ENCODE measurements at places on chromosomes 12 and 14. TPM values are rescaled to one million over a fixed set of nuclear protein-coding genes. Genes with fewer than 3 reads are reported as not detected.

DNA sequence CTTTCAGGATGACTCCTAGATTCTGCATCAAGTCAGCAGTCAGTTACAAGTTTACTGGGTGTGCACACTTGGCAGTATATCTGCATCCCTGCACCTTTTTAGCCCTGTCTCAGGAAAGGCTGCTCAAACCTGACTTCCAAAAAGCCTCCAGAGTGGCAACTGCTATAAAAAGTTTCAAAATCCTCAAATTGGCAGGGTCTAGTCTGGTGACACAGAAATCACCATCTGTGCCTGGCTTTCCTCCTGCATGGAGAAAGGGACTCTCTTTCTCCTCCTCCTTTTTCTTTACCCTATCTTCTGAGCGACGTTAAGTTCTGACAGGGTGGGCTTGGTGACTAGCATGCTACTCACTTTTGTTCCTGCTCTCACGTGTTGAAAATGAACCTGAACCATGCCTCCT is 679.5 kb downstream of the C12orf50 start:
- DNase-seq = no peak
- H3K27ac ChIP-seq = no peak overlapping the region
- no peak overlapping the region for H3K4me3 ChIP-seq
- no peaks in the 10 kb centered on the region for H3K4me1 ChIP-seq

- H3K36me3 ChIP-seq = no peaks in the 10 kb centered on the region
- H3K4me1 ChIP-seq = no peaks in the 10 kb centered on the region
- no peak overlapping the region for H3K4me3 ChIP-seq
- H3K27me3 ChIP-seq = peaks cover 9% of the 10 kb centered on the region
Measured at GRCh38 chr14:100950024-100950423, 46.5 kb upstream of the RTL1 start.

GRCh38 chr14:69087061-69087461 is 65.9 kb downstream of the DCAF5 start:
- no peak for DNase-seq
- H3K4me1 ChIP-seq = peaks cover 9% of the 10 kb centered on the region
- H3K4me3 ChIP-seq = no peak overlapping the region
- no peaks in the 10 kb centered on the region for H3K27me3 ChIP-seq
- peaks cover 31% of the 10 kb centered on the region for H3K36me3 ChIP-seq

DNA sequence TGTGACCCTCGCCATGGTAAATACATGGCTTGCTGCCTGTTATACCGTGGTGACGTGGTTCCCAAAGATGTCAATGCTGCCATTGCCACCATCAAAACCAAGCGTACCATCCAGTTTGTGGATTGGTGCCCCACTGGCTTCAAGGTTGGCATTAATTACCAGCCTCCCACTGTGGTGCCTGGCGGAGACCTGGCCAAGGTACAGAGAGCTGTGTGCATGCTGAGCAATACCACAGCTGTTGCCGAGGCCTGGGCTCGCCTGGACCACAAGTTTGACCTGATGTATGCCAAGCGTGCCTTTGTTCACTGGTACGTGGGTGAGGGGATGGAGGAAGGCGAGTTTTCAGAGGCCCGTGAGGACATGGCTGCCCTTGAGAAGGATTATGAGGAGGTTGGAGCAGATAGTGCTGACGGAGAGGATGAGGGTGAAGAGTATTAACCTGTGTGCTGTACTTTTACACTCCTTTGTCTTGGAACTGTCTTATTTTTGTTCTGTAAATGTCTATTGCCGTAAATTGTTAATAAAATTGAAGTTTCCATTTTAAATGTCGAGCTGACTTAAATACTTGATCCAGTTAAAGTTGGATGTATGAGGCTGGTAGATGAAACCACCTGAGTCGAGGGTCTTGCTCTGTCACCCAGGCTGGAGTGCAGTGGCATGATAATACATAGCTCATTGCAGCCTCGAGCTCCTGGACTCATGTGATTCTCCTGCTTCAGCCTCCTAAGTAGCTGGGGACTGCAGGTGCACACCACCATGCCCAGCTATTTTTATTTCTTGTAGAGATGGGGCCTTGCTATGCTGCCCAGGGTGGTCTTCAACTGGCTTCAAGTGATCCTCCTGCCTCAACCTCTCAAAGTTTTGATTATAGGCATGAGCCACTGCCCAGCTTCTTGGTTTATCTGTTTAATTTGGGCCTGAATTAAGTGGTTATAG is 8.2 kb downstream of the TUBA1C start:
- no peak overlapping the region for H3K27ac ChIP-seq
- no peaks in the 10 kb centered on the region for H3K27me3 ChIP-seq
- H3K4me3 ChIP-seq = no peak overlapping the region
- peaks cover 49% of the 10 kb centered on the region for H3K36me3 ChIP-seq
- no peak for DNase-seq

GRCh38 chr12:5590316-5590715 is 158.4 kb downstream of the NTF3 start:
- H3K36me3 ChIP-seq = no peaks in the 10 kb centered on the region
- H3K27me3 ChIP-seq = peaks cover 4% of the 10 kb centered on the region
- no peaks in the 10 kb centered on the region for H3K4me1 ChIP-seq
- no peak overlapping the region for H3K27ac ChIP-seq
- DNase-seq = no peak
- H3K4me3 ChIP-seq = no peak overlapping the region

DNA sequence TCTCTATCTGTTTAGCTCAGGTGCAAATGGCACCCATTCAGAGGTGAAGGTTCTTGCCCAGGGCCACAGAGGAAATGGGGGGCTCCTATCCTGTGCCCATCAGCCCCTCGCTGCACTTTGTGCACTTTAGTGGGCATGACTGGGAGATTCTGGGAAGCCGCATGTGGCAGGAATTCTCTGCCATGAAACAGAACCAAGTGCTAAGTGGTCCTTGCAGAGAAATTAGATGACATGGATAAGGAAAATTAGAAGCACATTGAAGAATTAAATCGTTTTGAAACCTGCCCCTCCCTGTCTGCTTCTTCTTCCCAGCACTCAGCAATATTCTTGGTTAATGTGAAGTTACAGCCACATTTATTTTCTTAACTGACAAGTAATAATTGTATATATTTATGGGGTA is 185.2 kb upstream of the RTL1 start:
- peaks cover 2% of the 10 kb centered on the region for H3K27me3 ChIP-seq
- no peak for DNase-seq
- H3K4me3 ChIP-seq = no peak overlapping the region
- no peak overlapping the region for H3K27ac ChIP-seq

- peaks cover 18% of the 10 kb centered on the region for H3K27me3 ChIP-seq
- no peak within 1 kb of the TSS for H3K27ac ChIP-seq
- H3K4me3 ChIP-seq = no peak within 1 kb of the TSS
- no peak for DNase-seq
- H3K36me3 ChIP-seq = no peaks in the 10 kb centered on the region
Measured at GRCh38 chr12:108338915-108339657, at the start of gene CMKLR1. CMKLR1 (minus strand) TSS chr12:108339311; CDS start chr12:108293591, 45,720 bp downstream.

GRCh38 chr12:51897181-51897580 is 9.3 kb downstream of the ANKRD33 start:
- H3K27ac ChIP-seq = no peak overlapping the region
- peaks cover 6% of the 10 kb centered on the region for H3K27me3 ChIP-seq
- H3K4me3 ChIP-seq = no peak overlapping the region
- DNase-seq = no peak

GRCh38 chr12:43325786-43326185 is 226.2 kb downstream of the ADAMTS20 start:
- H3K27ac ChIP-seq = no peak overlapping the region
- H3K4me1 ChIP-seq = no peaks in the 10 kb centered on the region
- no peaks in the 10 kb centered on the region for H3K36me3 ChIP-seq
- no peak overlapping the region for H3K4me3 ChIP-seq
- H3K27me3 ChIP-seq = no peaks in the 10 kb centered on the region
- DNase-seq = no peak

DNA sequence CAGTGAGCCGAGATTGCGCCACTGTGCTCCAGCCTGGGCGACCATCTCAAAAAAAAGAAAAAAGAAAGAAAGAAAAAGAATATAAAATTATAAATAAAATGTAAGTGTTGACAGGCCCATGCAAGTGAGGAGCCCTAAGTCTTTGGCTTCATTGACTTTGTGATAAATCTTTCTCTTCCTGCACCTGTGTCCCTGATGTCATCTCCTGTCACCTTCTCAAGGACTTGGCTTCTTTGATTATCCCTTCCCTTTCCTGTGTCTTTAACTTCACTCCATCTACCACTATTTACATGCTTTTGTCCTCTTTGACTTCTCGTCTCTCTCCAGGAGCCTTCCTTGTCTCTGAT is 33.6 kb upstream of the WNK1 start:
- H3K4me3 ChIP-seq = peak overlapping the region; percentile 28
- no peak for DNase-seq
- peak overlapping the region; percentile 66 for H3K27ac ChIP-seq
- no peaks in the 10 kb centered on the region for H3K27me3 ChIP-seq

- H3K4me3 ChIP-seq = no peak overlapping the region
- no peaks in the 10 kb centered on the region for H3K36me3 ChIP-seq
- no peak overlapping the region for H3K27ac ChIP-seq
- no peaks in the 10 kb centered on the region for H3K27me3 ChIP-seq
- peak; percentile 12 for DNase-seq
Measured at GRCh38 chr14:31934767-31935266, 142.3 kb upstream of the ARHGAP5 start.

The TTC8 gene
- total RNA-seq = 1.5 TPM

The PRKCH gene
- total RNA-seq = 244 TPM

The ZFHX2 gene
- 1.0 TPM for total RNA-seq
